ENCODE measurements at places on chromosomes 4 and X.

GRCh38 chrX:150196285-150196684, 166.8 kb upstream of the MAMLD1 start:
- no peak for DNase-seq

DNA sequence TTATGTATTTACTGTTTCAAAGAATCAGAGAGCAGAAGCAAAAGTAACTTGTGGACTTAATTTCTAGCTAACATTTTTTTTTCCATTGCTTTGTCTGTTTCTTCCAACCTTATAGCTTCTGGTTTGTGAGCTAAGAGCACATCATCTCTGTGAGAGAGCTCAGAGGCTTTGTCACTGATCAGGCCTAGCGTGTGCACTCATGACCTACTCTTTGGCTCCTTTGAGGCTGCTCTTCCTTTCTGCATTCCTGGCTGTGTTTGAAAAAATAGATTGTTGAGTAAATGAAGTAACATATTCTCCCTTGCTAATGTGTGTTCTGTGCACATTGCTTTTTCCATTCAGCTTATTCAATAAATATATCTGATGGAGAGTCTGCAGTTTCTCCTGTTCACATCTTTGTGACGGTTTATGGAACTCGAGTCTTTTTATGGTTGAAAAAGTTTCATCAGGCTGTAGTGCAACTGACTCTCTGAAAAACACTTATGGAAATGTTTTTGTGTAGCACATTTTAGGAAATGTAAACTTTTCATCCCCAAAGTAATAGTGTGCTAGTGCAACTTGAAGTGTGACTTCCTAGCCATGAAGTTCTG, 133.0 kb downstream of the RAPGEF2 start:
- no peak for DNase-seq

DNA sequence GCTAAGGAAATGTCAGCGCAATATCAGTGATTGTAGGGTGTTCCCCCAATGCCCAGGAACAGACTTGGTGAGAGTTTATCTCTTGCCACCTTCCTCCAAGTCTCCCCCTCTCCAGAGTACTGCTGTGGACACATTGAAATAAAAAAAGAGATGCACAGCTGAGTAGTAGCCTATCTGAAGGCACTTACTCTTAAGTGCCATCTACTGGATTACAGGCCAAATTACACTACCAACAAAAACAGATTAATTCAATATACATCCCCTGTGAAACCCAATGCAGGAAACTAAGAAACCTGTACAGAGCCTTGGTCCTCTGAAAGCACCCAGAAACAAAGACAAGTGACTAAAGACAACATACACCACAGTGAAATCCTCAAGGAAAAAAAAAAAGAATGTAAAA, 460.3 kb downstream of the ZIC3 start:
- peak; percentile 11 for DNase-seq

GRCh38 chr4:89336818-89337420, 29.3 kb upstream of the GPRIN3 start:
- DNase-seq: no peak

DNA sequence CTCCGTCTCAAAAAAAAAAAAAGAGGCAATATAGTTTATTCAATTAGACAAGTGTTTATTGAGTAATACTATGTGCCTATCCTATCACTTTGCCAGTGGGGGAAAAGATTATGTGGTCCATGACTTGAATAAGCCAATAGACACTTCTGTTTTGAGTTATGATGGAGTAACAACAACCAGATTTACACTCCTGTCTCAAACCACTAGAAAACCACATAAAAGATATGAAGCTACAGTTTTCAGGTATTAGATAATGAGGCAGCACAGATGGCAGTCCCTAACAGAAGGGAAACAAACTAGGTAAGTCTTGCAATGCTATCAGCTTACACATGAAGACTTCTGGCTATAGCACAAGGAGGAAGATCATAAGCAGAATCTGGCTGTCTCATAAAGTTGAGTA, 22.5 kb downstream of the NFXL1 start:
- DNase-seq: no peak

DNA sequence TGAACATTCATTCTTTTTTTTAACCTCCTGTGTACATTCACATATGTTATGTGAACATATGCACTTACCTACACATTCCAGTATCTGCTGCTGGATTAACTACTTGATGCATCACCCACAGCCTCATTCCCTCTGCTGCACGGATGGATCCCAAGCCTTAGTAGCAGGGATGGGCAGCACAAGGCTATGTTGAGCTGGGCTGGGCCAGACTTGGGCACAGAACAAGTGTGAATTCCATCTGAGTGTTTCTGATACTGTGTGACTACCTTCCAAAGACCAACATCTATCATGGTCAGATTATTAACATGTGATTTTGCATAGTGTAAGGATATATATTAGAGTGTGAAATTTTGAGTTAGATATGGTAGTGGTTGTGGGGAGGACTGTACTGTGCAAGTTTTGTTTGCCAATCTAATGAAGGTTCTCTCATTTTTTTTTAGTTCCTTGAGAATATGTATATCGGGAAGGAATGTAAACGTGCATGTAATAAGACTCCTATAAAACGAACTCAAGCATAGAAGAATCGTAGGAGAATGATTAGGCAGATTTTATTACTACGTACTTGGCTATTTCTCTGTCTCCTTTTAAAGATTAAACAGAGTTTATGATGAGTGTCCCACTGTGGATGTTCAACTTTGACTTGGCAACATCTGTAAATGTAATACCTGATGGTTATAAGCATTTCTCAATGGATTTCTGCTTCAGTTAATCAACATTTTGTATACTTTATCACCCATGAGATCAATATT, 23.4 kb upstream of the STBD1 start:
- DNase-seq: no peak

- DNase-seq: peak; percentile 7
Measured at GRCh38 chr4:1154126-1154522, 18.3 kb downstream of the SPON2 start.

GRCh38 chr4:185134307-185134869, 8.7 kb upstream of the SLC25A4 start:
- DNase-seq: peak; percentile 76

DNA sequence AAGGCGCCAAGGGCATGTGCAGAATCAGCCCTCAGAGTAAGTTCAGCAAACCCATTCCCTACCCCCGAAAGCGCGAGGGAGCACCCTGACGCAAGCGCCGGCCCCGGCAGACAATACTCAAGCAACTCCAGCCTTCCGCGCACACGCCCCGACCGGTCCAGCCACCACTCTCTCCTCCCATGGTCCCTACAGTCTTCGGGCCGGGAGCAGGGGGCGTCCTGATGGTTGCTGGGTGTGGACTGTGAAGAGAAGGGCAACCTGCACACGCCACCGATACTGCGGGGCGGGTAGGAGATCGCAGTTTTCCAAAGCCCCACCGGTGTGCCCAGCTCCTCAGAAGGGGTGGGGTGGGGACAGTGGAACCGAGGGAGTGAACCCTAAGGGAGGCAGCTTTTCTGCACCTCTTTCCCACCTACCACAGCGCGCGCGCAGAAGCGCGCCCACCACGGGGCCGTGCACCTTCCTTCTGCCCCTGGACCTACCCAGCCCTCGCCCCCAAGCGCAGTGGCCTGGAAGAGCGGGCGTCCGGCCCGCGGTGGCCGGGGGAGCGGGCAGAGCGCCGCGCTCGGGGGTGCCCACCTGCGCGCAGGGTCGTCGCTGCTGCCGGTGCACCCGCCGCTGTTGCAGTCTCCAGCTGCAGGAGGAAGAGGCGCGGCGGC, 650.2 kb upstream of the DIPK2B start:
- peak; percentile 16 for DNase-seq

- DNase-seq: no peak
Measured at GRCh38 chrX:71609095-71609750, 9.1 kb downstream of the CXCR3 start.

DNA sequence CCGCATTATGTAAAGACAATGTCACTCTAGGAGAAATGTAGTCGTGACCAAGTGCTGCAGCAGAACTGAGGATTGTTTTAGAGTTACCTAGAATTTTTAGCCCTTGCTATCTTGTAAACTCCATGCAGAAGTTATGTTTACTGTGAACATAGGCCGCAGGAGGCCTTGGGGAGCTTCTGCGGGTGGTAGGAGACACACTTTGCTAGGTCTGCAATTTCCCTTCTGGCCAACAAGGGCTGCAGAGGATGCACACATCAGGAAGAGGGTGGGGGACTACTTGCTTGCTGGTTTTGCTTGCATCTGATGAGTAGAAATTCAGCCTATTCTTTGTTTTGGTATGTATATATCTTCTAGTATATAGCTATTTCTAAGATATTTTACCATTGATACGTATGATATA, 23.1 kb downstream of the BANK1 start:
- DNase-seq: no peak

DNA sequence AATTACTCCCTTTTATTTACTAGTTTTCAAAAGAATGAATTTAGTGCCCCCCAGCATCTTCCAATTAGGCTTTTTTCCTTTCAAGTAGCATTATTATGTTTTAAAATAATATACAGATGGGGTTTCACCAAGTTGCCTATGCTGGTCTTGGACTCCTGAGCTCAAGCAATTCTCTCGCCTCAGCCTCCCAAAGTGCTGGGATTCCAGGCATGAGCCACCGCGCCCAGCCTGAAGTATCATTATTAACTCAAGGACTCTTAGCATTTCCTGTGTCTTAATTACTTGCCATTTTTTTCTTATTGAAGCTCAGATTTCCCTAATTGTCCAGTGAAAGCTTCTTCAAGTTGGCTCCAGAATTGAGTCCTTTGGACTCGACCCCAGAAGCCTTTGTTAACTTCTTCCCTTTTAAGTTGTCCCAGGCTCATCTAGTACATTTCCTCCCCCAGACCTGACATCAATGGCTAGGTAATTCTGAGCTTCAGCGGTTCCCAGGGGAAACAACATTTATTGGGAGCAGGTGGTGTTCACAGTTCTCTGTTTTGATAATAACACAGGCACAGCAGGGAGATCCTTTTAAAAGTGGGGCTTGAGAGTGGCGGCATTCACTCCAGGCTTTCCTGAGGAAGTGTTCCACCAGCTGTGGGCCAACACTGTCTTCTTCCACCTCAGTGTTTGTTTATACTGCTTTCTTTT, 10.0 kb downstream of the SAT1 start:
- DNase-seq: no peak

DNA sequence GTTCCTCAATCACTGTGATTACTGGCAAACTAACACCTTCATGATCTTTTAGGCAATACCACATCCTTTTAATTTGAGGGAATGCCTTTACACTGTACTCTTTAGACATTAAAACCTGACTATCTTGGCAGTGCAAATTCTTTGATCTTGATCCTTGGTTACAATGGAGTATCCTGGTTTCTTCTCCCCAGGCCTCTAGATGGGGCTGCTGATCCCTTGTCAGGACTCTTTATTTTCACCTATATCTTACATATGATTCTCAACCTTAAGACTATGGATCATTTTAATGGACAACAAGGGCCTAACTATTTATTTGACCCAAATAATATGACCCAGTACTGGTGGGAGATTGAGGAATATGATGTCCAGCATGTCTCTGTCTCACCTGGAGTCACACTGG, 1005.5 kb upstream of the INTU start:
- no peak for DNase-seq

GRCh38 chr4:15691346-15692135, 9.9 kb downstream of the FAM200B start:
- no peak for DNase-seq

- no peak for DNase-seq
Measured at GRCh38 chr4:52099860-52100461, 48.9 kb downstream of the SPATA18 start.

GRCh38 chrX:27890611-27891010, 82.8 kb downstream of the MAGEB10 start:
- peak; percentile 5 for DNase-seq

DNA sequence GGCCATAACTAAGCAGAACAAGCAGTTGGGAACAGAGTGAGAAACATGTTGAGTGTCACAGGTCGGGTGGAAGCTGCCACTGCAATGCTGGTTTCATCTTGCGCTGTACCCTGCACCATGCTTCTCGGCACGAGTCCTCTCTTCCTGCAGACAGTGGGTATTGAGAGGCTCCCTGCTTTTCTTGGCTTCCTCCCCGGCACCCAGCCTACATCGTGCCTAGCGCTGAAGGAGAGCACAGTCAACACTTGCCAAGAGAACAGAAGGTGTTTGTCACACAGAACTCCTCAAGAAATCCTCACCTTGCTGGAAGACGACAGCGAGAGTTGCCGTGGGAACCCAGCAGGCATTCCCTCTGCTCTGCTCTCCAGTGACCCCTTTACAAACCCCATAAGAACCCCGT, 53.6 kb downstream of the EVC2 start:
- DNase-seq: no peak

DNA sequence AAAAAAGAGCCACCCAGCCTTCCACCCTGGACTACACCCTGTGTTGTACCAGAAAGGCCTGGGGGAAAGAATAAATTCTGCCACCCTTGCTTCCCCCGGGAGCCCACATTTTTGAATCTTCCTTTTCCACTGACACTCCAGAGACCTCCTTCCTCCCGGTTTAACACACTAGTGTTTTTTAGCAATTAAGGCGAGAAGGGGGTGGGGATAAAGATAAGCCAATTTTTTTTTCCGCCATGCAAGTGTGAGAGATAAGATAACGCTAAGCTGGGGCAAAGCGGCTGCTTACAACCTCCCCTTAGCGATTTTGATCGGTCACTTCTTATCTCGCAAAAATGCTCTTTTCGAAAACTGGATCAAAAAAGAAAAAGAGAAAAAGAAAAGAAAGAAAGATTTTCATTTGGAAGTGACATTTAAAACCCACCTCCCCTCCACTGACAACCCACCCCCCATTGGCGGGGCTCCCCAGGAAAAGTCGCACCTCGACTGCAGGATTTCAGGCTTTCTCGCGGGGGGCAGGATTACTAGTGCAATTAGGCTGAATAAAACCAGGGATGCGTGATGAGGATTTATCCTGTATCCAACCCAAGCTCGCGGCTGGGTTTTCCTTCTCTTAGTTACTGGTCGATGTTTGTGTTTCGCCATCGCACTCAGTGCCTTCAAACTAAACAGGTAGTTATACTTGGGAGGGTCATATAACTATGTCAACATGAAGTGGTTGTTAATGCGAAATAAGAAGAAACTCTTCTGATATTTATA, 6.0 kb upstream of the BCOR start:
- DNase-seq: no peak

DNA sequence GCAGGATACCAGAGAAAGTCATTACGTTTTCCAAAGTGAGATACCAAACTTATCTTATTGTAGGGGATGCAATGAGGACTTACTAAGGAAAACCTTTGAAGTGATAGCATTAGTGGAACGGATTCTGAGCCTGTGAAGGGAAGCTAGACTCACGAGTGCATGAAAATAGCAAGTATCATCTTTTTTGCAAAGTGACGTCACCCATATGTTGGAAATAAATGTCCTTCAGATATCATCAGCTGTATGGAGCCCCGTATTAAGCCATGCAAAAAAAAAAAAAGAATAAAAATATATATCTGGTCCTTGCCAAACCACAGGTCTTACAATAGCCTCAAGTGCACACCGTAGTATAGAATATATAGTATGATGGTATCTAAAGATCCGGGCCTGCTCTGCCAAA, 46.8 kb upstream of the ITM2A start:
- no peak for DNase-seq

GRCh38 chr4:144955104-144955503, 142.9 kb downstream of the ANAPC10 start:
- no peak for DNase-seq
